Stimulated activated CD8-positive, alpha-beta memory T cell treated with anti-CD3 and anti-CD28 coated beads, Interleukin-7, amount 100 ng/mL, for 24 hours (primary cell): ENCODE measurements at places on chromosomes 6 and 20.

GRCh38 chr6:53293691-53294090 lies 55.1 kb downstream of the ELOVL5 start:
- DNase-seq, result no peak

- no peak for DNase-seq
These were observed 1.6 kb downstream of the SAMD10 start for GRCh38 chr20:63977739-63978276.

DNA sequence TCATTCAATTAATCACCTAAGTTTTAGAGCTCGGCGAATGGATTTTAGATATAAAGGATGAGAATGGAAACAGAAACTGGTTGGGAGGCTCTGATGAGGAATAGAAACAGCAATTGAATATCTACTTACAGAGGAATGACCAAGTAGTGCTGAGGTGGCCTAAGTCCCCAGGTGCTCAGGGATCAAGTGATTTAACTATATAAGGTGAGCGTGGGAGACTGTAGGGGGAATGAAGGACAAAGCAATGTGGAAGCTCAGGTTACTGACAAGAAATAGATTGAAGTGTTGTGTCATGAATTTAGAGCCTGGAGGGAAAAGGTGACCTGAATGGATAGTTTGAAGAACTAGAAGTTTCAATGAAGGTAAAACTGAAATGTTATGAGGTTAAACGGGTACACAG lies 495.4 kb upstream of the SOX4 start:
- DNase-seq, result no peak

DNA sequence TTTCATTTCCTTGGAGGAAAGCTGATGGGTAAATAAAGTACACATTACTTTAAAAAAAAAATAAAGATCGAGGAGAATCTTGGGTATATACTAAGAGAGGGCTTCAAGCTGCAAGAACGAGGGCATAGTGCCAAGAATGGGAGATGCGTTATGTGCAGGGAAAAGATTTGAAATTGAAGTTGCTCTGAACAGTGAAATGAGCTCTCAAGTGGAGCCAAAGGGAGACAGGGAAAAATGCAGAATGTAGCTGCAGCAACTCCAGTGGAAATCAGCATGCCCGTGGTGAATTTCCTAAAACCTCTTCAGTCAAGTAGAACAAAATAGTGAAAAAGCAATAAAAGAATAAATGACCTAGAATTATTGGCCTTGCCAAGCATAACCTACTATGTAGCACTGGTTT lies 11.4 kb upstream of the COL9A1 start:
- no peak for DNase-seq

- DNase-seq, result no peak
These were observed 63.6 kb upstream of the SNRPB2 start for GRCh38 chr20:16666272-16666671.
